ENCODE measurements at places on chromosomes 1 and 21. TPM values are rescaled to one million over a fixed set of nuclear protein-coding genes. Genes with fewer than 3 reads are reported as not detected.

- DNase-seq = no peak
These were observed 16.1 kb downstream of the RRP15 start for GRCh38 chr1:218301217-218301616.

GRCh38 chr1:243287652-243288051, 31.8 kb downstream of the SDCCAG8 start:
- peak; percentile 54 for DNase-seq

DNA sequence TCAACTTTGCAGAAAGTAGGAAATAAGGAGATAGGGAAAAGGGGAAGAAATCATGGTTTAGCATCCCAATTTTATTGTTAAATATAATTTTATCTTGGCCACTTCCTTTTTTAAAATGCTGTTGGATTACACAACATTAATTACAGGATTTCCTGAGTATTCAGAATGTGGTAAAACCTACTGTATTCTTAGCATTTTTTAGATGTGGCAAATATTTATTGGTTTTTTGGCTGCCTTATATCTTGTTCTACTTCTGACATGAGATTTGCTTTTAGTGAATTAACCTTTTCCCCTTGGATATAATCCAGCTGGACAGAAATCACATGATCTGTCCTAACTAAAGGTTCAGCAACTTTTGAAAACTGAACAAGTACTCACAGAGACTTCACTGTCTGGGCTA, 104.9 kb downstream of the PTGS2 start:
- DNase-seq = no peak

GRCh38 chr1:172359491-172359999, 60.9 kb upstream of the C1orf105 start:
- DNase-seq = no peak

DNA sequence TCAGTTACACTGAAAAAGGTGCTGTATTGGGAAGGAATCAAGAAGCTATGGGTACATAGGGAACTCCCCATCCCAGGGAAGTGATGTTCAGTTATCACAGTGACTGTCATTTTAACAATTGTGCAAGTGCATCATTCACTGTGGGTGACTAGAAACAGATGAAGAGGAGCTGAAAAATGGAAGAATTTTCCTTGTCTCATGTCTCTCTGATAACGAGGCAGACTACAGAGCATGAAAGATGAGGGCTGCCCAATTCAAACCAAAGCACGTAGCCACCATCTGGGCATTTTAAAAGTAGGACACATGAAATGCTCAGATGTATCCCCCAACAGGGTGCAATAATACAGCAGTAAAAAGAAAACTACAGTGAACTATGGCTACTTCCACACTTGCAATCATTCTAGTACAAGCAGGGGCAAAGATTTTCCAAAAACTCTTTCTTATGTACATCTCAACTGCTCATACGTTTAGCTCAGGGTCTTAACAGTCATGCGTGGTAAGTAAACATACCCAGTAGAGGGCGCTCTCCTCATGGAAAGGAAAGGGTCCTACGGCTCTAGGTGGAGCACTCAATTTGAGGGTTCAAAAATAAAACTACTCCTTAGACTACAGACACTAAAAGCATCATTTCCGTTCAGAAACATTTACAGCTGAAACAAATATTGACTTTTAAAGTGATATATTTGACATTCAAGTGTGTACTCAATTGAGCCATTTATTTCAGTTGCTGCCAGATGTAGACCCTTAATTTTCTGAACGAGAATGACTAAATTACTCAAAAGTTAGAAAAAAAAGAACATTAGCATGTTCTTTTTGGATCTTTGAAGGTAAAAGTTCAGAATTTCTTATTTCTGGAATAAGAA, 143.2 kb downstream of the KCTD3 start:
- DNase-seq = peak; percentile 62

GRCh38 chr21:38139380-38140168, 117.2 kb upstream of the KCNJ15 start:
- DNase-seq = peak; percentile 93

DNA sequence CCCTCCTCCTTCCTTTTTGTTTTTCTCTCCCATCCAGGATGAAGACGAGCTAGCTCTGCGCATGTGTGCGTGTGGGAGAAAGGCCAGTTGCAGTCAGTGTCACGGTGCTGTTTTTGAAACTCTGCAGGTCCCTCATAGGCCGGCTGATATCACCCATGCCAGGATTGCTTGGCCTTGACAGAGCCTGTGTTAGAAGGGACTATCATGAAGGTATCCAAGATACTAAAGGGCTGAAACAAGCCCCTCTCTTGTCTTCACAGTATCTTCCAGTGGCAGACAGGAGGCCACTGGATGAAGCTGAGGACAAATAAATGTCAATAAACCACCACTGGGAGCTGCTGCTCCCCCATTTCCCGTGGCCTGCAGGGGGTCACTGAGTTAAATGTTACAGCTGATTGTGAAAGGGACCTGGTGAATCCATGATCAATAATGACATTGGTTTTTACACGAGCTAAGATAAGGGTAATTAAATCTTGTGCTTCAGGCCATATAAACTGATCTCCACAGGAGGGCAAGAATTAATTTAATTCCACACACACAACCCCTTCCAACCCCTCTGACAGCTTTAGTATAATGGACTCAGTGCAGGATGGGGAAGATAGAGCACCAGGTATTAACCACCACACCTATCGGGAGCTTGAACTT, 64.6 kb upstream of the TARBP1 start:
- DNase-seq = no peak

Gene XKR8
- 2.5 TPM for total RNA-seq

Gene C1orf210
- 0.12 TPM for total RNA-seq

Gene COL11A1
- not detected for total RNA-seq

Gene COL24A1
- total RNA-seq = 0.09 TPM

Measured in NCI-H460 (cell line).